Activated naive CD8-positive, alpha-beta T cell treated with anti-CD3 and anti-CD28 coated beads, Interleukin-2, amount 10 ng/mL, durations not matched to agents 7 days and 5 days (primary cell): ENCODE measurements at places on chromosomes 3 and 15.

DNA sequence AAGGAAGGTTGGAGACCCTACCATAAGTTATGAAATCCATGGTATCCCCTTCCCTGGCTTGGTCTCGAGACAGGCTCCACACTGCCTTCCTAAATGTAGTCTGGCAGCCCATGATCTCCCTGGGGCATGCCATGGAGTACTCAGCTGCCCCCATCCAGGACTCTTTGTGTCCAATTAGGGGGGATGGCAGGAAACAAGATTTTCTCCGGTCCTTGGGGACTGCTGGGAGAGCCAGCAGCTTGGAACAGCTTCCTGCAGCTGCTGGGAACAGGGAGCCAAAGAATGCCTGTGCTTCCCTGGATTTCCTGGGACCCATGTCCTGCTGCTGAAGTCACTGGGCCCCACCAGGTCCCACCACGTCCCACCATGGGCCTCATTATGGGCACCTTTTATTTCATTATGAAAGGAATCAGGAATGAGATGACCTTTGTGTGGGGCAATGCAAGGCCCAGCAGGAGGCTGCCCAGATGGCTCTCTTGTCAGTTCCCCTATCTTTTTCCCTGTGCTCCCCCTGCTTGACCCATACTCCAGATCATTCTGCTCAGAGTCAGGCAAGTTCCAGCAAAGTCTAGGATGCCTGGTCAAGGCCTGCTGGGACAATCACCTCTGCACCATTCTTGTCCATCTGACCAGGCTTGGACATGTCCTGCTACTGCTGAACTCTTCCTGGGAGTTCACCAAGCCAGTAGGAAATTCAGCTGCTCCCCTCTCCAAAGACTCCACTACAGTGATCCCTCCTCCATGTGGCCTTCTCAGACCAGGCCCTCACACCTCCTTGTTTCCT, 15.0 kb upstream of the DAG1 start:
- DNase-seq = no peak

DNA sequence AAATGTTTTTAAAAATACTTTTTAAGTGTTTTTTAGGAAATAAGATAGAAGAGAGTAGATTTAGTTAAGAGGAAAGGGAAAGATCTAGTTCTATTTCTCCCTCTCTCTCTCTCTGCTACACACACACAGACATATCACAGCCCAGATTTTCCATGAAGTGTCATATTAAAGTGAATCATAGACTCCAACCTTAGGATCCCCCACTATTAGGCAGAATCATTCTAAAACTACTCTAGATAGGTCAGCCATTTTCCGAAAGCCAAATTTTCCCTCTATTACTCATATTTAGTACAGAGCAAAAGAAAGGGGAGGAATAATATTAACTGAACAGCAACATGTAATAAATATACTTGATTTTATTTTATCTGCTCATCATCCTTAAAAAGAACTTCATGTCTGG, 45.1 kb upstream of the RSL24D1 start:
- no peak for DNase-seq

DNA sequence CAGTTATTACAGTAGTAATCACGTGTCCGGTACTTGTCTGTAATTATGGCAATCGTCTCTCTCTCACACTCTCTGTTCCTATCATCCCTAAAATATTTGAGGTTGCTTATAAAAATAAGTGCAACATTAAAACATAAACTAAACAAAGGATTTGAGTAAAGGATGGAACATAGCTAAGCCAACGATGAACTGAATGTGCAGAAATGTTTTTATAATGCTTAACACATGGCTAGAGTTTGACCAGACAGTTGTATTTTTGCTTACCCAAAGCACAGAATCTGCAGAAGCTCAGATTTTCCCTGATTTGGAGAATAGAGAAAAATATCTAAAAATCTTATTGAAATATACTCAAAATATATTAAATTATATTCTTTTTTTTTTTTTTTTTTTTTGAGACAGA, 1030.9 kb downstream of the NAALADL2 start:
- DNase-seq = no peak

GRCh38 chr3:171374661-171375285, 85.4 kb downstream of the TNIK start:
- DNase-seq = no peak

GRCh38 chr3:142976621-142977398, 13.3 kb upstream of the PAQR9 start:
- no peak for DNase-seq

DNA sequence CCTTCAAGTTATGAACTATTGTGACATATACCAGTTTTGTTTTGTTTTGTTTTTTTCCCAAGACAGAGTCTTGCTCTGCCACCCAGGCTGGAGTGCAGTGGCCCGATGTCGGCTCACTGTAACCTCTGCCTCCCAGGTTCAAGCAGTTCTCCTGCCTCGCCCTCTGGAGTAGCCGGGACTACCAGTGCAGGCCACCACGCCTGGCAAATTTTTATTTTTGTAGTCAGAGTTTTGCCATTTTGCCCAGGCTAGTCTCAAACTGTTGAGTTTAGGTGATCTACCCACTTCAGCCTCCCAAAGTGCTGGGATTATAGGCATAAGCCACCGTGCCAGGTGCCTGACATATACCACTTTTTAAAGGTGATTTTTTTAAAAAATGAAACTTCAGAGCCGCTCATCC, 74.6 kb downstream of the ARRDC4 start:
- no peak for DNase-seq

- DNase-seq = no peak
Measured at GRCh38 chr15:56215769-56216168, 27.9 kb downstream of the RFX7 start.

- no peak for DNase-seq
Measured at GRCh38 chr15:62519900-62520299, 354.8 kb upstream of the C2CD4B start.
